ENCODE measurements at places on chromosomes 12 and 14.

GRCh38 chr14:52700701-52701172, 5.4 kb upstream of the ERO1A start:
- no peak for DNase-seq

- peak; percentile 28 for DNase-seq
Measured at GRCh38 chr12:67592228-67593011, 56.1 kb upstream of the DYRK2 start.

DNA sequence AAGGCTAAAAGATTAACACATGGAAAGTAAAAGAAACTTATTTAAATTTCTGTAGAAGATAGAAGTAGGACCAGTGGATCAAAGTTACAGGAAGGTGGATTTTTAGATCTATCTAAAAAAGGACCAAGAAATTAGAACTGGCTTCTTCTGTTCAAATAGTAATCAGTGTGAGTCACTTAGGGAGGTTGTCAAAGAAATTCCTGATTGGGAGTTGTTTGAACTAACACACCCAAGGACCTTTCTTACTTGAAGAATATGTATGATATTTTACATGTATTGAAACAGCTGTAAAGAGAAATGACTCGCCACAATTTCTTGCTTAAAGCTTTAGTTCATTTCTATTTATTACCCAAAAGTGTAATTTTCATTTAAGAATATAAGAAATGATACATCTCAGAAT, 256.9 kb downstream of the RAD51B start:
- no peak for DNase-seq

- peak; percentile 51 for DNase-seq
Measured at GRCh38 chr12:53218551-53219291, 11.7 kb upstream of the ITGB7 start.

DNA sequence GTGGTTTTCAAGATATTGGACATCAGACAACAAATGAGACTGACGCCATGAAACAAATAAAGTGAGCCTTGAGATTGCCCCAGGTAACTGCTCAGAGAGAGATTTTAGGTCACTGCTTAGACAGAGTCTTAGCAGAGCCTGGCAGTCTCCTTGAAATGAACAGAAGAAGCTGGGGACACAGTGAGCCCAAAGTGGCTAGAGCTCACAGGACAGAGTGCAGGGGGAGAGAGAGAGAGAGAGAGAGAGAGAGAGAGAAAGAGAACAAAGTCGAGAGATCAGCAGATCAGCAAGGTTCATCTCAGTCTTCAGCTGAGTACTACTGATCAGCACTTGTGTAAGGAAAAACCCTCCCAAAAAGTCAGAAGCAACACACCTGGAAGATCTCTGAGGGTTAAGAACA, 147.4 kb downstream of the RMST start:
- DNase-seq = no peak

DNA sequence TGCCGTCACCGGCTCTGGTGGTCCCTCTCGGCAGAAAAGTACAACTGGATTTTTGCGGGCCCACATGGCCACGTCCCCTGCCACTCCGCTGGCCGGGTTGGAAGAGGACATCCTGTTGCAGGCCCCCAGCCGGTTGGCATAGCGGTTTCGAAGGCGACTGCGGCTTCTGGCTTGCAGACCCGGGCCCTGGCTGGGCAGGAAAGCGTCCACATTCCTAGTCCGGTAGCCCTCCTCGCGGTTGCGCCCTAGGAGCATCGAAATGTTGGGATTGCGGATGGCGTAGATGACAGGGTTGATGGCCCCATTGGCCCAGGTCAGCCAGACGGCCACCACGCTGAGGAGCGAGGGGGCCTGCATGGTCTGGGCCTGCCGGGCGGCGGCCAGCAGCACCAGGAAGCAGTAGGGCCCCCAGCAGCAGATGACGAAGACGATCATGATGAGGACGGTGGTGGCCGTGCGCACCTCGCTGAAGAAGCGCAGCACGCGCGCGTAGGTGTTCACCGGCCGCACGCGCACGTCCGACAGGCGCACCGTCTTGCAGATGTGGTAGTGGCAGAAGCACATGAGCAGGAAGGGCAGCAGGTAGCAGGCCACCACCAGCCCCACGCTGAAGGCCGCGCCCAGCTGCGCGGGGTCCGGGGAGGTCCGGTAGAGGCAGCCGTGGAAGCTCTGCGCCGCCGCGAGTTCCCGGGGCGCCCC, 1.2 kb downstream of the GPR135 start:
- DNase-seq = no peak

GRCh38 chr12:82176761-82177490, 181.3 kb downstream of the CCDC59 start:
- no peak for DNase-seq

GRCh38 chr12:64083285-64084210, 138.5 kb downstream of the KICS2 start:
- peak; percentile 87 for DNase-seq

DNA sequence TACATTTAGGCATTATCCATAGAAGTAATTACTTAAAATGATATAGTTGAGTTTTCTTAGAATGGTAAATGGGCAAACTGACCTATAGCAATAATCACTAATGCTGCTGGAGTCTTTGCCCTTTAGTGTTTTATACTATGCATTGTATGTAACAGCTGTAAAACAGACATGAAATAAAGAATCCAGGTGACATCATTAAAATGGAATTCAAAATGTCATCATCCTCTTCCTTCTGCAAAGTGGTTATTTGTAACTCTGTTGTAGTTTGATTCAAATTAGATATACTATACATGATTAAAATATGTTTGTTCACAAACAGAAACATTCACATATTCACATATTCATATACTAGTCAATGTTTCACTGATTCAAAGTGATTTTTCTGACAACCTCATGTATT, 598.8 kb downstream of the SLC16A7 start:
- no peak for DNase-seq

GRCh38 chr12:80041692-80042091, 57.6 kb upstream of the OTOGL start:
- no peak for DNase-seq

DNA sequence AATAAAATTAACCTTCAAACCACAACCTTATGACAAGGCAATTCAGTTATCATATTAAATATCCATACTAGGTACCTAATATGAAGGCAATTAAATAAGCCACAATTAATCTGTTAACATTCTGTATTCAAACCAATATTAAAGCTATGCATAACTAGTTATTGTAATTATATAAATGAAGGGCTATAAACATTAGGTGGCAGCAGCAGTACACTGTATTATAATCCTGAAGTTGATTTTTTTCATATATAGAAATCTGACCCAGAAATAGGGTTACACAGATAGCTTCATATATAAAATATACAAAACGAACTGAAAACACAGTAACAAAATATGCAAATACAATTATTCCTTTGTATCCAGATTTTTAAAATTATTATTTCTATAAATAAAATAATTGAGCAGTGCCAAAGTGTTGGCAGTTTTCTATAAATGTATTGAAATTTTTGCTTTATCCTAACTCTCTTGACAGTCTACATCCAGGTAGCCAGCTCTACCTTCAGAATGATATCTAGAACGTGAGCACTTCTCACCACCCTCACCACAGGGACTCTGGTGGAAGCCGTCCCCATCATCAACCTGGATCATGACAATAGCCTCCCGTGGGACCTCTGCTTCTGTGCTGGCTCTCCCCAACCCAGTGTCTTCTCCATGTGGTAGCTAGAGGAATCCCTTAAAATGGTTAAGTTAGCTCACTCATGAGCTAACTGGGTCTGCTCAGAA, 136.2 kb downstream of the MED13L start:
- DNase-seq = no peak

- no peak for DNase-seq
Measured at GRCh38 chr12:57517187-57517586, 3.1 kb downstream of the DDIT3 start.

DNA sequence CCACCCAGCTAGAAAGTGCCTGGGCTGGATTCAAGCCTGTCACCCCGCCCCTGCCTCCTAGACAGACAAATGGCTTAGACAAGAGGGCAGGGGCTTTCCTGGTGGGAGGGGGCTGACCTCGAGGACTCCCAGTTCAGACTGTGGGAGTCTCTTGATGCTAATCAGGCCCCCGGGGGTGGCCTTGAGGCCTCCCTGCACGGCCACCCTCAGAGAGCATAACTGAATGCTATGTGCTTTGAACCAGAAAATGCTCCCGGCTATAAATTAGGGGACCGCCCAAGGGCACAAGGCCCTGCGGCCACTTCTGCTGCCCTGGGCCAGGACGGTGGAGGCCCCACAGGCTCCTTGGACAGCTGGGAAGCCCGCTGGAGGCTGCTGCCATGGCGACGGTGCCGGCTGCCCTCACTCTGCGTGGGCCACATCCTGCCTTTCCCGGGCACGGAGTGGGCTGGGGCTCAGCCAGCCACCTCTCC, 111.0 kb upstream of the NCOR2 start:
- DNase-seq = no peak

GRCh38 chr12:118219772-118220171, 83.8 kb downstream of the PEBP1 start:
- no peak for DNase-seq

All from colonic mucosa (tissue), 4 donors.